Epithelial cell of proximal tubule (primary cell): ENCODE measurements at places on chromosomes 5 and 9.
A peak's percentile ranks its signal among the peaks of the same experiment; 100 is the strongest.

DNA sequence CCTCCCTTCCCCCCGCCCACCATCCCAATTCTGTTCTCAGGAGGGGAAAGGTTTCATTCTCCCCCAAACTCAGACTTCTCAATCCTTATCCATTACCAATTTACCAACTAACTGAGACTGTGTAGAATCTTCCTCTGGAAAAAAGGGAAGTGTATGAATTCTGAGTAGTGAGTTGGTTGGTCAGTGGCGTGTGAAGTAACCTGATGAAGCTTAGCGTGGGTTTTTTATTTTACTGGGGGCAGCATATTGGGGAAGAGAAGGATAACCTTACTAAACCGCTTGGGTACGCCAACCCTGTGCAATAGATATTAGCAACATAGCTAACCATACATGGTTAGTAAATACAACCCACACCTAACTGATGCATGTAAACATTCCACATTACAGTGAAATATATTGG, 1.1 kb upstream of the DNAJC21 start:
- DNase-seq, result no peak

GRCh38 chr9:95349091-95350038, 31.9 kb upstream of the FANCC start:
- DNase-seq, result no peak

DNA sequence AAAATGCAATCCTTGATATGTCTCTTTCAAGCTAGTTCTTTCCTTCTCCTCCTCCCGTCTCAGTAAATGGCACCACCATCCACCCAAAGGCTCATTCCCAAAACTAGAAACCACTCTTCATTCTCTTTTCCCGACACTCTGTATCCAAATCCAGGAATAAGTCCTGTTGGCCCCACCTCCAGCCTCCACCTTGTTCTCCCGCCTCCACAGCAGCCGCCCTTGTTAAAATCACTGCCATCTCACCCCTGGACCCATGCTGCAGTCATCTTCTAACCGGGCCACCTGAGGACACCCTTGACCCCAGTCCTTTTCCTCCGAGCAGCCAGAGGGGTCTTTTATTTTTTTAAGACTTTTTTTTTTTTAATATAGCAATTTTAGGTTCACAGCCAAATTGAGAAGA, 9.4 kb downstream of the PDZD2 start:
- DNase-seq, result no peak

GRCh38 chr9:35112257-35113020, 3.2 kb downstream of the ATOSB start:
- DNase-seq, result no peak

GRCh38 chr5:63125862-63126261, 547.2 kb downstream of the LRRC70 start:
- DNase-seq, result peak; percentile 64

DNA sequence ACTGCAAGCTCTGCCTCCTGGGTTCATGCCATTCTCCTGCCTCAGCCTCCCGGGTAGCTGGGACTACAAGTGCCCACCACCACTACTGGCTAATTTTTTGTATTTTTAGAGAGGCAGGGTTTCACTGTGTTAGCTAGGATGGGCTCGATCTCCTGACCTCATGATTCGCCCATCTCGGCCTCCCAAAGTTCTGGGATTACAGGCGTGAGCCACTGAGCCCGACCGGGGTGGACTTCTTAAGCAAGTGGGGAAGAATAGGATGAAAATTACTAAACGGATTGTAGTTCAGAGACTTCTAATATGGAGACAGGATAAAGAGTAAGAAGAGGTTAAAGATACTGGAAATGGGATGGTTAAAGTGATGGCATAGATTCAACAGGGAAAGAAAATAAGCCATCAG, 132.3 kb upstream of the IRX2 start:
- no peak for DNase-seq

GRCh38 chr5:2044041-2044440, 161.3 kb upstream of the IRX4 start:
- no peak for DNase-seq

DNA sequence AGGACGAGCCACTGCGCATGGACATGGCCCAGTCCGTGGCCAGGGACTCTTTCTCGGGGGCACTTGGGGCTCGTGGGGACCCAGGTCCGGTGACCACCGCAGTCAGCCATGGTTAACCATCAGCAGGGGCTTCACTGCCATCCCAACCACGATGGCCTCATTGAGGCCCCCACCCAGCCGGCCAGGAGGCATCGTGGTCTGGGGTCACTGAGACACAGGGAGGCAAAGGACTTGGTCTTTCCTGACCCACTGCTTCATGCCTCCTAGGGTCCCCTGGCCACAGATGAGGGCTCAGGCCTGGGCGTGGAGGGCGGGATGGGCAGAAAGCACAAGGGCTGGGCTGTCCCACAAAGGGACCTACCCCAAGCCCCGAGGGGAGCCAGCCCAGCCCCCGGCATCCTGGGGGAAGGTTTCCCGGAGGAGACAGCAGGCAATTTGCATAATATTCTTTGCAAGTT, 6.6 kb downstream of the NACC2 start:
- DNase-seq, result no peak

GRCh38 chr5:96459313-96460121, 26.5 kb upstream of the PCSK1 start:
- DNase-seq, result no peak

DNA sequence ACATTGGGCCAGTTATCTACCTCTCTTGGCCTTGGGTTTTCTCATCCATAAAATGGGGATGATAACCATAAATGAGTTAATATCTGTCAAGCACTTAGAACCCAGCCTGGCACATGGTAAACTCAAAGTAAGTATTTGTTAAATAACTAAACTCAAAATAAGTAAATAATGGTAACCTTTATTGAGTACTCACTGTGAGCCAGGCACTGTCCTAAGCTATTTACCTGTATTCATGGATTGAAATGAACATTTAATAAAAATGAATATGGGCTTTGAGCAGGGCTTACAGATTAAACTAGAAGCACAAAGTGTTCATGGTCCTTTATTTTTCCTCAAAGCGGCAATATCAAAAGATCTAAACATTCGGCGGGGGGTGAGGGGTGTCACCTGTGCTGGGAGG, 16.7 kb downstream of the CORO2A start:
- no peak for DNase-seq

DNA sequence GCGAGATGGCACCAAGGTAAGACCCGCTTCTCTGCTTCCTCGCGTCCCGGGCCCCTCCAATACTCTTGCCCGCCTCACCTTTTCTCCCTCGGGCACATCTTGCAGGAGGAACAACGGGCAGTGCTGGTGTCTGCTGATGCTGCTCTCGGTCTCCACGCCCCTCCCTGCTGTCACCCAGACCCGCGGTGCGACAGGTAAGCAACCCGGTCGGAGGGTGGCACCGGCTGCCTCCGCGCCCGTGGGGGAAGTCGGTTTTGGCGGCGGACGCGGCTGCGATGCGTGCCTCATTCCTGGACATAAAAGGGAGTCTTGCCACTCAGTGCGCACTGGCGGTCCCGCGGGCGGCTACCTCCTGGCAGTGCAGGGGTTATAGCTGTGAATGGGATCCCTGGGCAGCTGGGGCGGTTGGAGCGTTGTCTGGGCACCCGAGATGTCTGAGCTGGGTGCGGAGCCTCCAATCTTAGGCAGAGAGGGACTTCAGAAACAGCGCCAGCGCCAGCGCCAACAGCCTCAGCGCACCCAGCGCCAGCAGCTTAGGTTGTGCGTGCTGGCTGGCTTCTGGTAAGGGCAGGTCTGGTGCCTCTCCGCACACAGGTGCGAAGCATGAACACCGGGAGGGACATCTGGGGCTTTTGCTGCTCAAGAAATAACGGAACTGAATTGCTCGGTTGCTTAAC, 488 bp downstream of the COL15A1 start:
- no peak for DNase-seq

DNA sequence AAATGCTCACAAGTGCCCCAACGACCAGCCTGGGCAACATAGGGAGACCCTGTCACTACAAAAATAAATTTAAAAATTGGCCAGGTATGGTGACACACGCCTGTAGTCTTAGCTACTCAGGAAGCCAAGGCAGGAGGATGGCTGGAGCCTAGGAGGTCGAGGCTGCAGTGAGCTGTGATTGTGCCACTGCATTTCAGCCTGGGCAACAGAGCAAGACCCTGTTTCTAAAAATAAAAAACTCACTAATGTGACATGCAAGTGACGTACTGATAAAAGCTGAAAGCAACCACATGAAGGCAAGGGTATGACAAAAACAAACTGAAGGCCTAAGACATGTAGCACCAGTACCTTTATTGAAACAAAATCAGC, 81.1 kb downstream of the TLE1 start:
- no peak for DNase-seq

- DNase-seq, result no peak
Measured at GRCh38 chr5:43947935-43948334, 345.0 kb downstream of the NNT start.
